ENCODE measurements at places on chromosomes 11 and 22. TPM values are rescaled to one million over a fixed set of nuclear protein-coding genes. Genes with fewer than 3 reads are reported as not detected.

CRYAB gene
- 6.6 TPM for total RNA-seq

ST14 gene
- 85.2 TPM for total RNA-seq

IGLL5 gene
- not detected for total RNA-seq

FAM89B gene
- total RNA-seq, result 37.1 TPM

NEU3 gene
- 4.4 TPM for total RNA-seq

PRDM11 gene
- 8.6 TPM for total RNA-seq

ACTN3 gene
- total RNA-seq, result not detected

KCNC1 gene
- not detected for total RNA-seq

PPP6R2 gene
- 31.8 TPM for total RNA-seq

TRIM48 gene
- not detected for total RNA-seq

CSF2RB gene
- not detected for total RNA-seq

MYEOV gene
- total RNA-seq, result not detected

WT1 gene
- total RNA-seq, result not detected

TPBGL gene
- not detected for total RNA-seq

C11orf42 gene
- not detected for total RNA-seq

SLC22A6 gene
- not detected for total RNA-seq

RTN4RL2 gene
- total RNA-seq, result 0.31 TPM

APOA4 gene
- total RNA-seq, result not detected

SNU13 gene
- 166 TPM for total RNA-seq

SEC14L6 gene
- not detected for total RNA-seq

SLC22A9 gene
- not detected for total RNA-seq

MMP27 gene
- not detected for total RNA-seq

TMEM121B gene
- total RNA-seq, result not detected

LMNTD2 gene
- total RNA-seq, result 3.0 TPM

CHRM1 gene
- total RNA-seq, result not detected

CD151 gene
- 530 TPM for total RNA-seq

RASD2 gene
- total RNA-seq, result under 0.01 TPM

RAG1 gene
- total RNA-seq, result 0.94 TPM

GAB2 gene
- 2.9 TPM for total RNA-seq

OLFML1 gene
- not detected for total RNA-seq

DMC1 gene
- total RNA-seq, result 1.7 TPM

SMC1B gene
- total RNA-seq, result not detected

All from hair follicular keratinocyte (primary cell).